ENCODE measurements at places on chromosomes 5 and 9. TPM values are rescaled to one million over a fixed set of nuclear protein-coding genes. Genes with fewer than 3 reads are reported as not detected.

GRCh38 chr5:37495210-37495609 is 116.1 kb downstream of the WDR70 start:
- no peak for DNase-seq

GRCh38 chr5:160699301-160699700 is 152.7 kb downstream of the ATP10B start:
- peak; percentile 86 for DNase-seq

DNA sequence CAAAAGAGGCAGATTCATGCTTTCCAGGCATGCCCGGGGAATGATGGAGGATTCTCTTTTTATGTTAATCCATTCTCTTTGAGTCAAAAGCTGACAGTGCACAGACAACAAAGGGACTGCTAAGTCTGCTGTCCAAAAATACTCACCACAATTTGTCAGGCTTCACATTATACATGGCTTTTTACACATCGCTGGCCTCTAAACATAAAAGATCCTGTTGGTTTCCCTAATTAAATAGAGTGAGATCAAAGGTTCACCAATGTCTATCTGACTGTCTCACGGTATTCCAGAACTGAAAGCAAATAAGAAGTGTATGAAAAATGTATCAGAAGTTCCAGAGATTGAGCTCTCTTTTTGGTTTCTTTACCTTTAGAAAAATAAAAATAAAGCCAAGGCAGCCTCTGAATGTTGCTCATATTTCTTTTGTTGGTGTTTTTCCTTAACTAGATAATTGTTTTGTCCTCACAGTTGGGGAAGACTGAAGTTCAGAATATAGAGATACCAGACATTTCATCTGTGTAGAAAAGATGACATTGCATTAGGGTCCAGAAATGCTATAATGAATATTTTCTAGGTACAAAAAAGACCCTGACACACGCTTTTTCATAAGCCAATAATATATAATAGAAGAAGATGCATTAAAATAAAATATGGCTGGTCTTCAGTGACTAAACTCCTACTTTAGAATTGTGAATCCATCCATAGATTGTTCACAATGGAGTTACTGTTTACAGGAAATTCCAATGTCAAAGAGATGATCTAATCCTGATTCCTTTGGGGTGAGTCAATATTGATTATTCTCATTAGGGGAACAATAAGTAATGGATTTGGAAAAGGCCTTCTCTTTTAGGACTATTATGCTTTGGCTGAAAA is 688.2 kb upstream of the CDH6 start:
- DNase-seq: no peak

FCN2 gene
- polyA plus RNA-seq: 0.04 TPM

GPR107 gene
- polyA plus RNA-seq: 32.3 TPM
